ENCODE measurements at places on chromosomes 3 and 15.
A peak's percentile ranks its signal among the peaks of the same experiment; 100 is the strongest.

- DNase-seq: no peak
Measured at GRCh38 chr3:192947421-192947820, 29.8 kb upstream of the MB21D2 start.

DNA sequence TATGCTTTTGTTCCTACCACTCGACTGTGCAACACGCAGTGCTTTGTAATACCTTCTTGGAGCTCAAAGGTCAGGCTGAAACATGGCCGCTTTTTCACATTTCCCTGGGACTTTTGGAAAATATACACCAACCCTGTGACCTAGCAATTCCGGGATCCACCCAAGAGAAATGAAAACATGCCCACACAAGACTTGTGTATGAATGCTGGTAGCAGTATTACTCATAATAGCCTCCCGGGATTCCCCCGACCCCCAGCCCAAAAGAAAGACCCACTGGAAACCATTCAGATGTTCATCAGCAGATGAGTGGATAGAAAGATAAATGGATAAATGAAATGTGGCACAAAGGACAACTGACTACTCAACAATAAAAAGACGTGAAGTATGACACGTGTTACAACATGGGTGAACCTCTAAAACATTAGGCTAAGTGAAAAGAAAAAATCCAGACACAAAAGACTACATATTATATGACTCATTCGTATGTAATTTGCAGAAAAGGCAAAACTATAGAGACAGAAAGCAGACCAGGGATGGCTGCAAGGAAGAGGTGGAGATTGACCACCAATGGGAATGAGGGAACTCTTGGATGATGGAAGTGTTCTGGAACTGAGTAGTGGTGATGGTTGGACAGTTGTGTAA, 104.1 kb downstream of the PGPEP1L start:
- DNase-seq: no peak

DNA sequence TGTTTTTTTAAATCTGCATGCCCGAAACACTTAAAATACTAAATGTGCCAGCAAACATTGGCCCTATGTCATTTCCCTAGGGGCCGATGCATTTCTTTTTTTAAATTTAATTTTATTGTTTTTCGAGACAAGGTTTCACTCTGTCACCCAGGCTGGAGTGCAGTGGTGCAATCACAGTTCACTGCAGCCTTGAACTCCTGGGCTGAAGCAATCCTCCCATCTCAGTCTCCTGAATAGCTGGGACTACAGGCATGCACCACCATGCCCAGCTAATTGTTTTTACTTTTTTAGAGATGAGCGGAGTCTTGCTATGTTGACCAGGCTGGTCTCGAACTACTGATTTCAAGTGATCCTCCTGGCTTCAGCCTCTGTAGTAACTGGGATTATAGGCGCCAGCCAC, 5.5 kb downstream of the PARP9 start:
- no peak for DNase-seq

DNA sequence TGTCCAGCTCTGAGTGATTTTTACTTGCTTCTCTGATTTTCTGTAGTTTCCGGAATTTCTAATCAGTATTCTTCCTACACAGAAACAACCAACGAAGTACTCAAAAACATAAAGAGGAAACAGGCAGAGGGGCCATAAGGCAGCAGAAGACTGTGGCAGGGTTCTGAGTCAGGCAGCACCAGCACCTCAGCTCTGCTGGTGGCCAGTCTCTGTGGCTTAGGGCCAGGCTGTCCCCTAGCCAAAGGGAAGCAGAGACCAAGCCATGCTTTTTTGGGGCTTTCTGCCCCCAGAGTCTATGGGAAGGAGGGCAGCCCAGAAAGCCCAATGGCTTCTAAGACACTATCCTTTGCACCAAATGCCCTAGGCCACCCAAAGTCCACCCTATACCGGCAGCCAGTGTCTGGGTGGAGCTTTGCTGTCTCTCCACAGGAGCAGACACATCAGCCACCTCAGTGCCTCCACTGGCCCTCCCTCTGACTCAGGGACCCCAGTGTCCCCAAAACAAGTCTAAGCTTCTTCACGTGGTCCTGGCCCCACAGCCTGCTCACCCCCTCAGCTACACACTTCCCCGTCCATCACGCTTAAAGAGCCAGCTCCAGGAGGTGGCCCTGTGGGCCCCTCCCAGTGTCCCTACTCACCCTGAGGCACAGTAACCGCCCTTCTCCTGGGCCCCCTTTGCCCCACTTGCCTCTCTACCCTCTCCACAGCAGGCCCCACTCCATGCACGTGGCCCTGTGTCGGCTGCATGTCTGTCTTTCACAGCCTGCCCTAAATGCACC, 46.2 kb downstream of the CCDC12 start:
- DNase-seq: no peak

- DNase-seq: peak; percentile 79
Measured at GRCh38 chr3:125055913-125056745, at the start of gene HEG1. HEG1 (minus strand) TSS chr3:125055997; CDS start chr3:125055890, 107 bp downstream.

DNA sequence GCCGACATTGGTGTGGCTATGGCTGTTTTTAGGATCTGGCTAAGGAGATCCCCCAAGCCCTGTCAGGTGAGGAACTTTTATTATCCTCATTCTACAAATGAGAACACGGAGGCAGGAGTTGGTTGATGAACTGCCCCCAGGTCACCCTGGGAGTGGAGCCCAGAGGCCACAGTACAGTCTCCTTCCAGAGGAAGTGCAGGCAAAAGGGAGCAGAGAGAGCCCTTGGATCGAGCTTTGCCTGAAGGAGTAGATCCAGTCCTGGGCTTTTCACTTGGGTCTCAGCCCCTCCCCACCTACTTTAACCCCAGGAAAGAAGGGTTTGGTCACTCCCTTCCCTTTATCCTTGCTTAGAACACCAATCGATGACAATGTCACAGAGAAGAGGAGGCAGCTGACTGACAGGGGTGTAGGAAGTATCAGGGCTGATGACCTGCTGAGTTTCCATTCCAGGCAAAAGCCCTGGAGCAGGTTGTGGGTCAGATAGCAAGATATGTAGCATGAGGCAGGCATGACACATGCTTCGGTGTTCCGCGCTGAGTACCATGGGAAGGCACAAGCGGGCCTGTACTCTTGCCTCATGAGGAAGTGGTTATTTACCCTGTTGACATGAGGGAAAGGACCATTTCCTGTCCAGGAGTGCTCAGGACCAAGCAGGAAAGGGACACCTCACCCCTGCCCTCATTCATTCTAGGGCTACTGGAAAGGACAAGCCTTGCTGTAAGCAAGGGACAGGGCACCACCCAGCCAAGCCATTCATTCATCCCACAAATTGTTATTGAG, 5.8 kb upstream of the PLA2G4D start:
- DNase-seq: no peak

DNA sequence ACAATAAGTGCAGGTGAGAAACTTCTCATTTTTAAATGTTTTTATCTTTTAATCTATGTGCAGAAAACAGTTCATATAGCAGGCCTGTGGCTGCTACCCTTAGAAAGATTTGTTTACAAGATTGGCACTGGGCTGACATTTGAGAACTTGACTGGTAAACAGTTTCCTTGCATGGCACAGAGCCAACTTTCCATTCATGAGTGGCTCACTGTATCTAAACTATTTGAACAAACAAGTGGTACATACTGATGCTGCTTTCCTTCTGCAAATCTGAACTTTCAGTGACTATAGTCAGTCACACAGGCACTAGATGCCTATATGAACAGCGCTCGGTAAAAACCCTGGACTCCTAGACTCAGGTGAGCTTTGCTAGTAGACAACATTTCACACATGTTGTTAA, 6.3 kb upstream of the GTPBP8 start:
- peak; percentile 31 for DNase-seq

- no peak for DNase-seq
Measured at GRCh38 chr15:77063249-77063648, 7.7 kb downstream of the TSPAN3 start.

DNA sequence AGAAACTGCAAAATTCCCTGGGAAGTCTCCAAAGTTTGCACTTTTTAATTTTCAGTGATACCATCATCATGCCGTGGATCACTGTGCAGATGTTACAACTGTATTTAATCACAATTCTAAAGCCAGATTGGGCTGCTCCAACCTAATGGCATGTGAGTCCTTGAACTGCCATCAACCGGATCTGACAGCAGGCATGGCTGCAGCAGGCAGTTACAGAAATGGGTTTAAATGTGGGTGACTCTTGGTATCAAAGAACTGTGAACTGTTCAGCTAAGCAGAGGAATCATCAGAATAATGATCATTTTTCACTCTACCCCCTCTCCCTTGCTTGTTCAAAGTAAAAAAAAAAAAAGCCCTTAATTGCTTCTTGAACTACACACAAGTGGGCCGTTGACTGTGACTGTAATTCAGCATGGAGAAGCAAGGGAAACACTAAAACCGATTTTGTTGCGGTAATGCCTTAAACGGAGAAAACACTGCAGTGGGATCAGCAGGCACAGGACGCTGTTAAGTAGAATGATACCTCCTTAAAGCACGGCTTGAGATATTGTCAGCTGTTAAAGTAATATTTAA, 152.4 kb downstream of the RORA start:
- no peak for DNase-seq

DNA sequence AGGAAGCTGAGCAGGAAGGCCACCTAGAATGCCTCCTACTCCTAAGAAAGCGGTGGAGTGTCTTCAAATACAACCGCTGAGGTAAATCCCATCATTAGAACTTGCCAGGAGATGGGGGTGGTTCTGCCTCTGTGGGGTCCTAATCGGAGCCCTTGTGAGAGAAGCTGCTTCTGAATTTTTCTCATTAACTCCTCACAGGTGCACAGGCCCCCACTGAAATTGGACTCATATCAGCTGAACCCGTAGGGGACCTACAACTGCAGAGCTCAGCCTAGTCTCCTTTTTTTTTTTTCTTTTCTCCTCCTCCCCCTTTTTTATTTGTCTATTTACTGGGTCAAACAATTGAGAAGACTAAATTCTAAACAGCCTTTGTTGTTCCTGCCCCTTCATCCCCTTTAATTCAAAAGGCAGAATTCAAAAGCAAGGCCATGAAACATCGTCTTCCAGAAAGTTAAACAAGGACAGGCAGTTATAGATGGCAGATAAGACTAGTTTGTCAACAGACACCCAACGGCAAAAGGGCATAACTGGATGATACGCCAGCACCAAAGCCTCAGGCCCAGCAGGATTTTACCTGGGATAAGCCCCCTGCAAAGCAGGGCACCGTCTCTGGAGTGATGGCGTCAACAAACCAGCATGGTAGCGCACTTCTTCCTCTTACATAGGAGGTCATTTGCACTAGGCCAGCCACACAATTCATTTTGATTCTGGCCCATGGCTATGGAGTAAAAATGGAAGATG, 213.7 kb upstream of the HES1 start:
- no peak for DNase-seq

- no peak for DNase-seq
Measured at GRCh38 chr3:189626286-189626685, 4.9 kb upstream of the TP63 start.

GRCh38 chr3:191882289-191882688, 421.3 kb downstream of the PYDC2 start:
- DNase-seq: no peak

DNA sequence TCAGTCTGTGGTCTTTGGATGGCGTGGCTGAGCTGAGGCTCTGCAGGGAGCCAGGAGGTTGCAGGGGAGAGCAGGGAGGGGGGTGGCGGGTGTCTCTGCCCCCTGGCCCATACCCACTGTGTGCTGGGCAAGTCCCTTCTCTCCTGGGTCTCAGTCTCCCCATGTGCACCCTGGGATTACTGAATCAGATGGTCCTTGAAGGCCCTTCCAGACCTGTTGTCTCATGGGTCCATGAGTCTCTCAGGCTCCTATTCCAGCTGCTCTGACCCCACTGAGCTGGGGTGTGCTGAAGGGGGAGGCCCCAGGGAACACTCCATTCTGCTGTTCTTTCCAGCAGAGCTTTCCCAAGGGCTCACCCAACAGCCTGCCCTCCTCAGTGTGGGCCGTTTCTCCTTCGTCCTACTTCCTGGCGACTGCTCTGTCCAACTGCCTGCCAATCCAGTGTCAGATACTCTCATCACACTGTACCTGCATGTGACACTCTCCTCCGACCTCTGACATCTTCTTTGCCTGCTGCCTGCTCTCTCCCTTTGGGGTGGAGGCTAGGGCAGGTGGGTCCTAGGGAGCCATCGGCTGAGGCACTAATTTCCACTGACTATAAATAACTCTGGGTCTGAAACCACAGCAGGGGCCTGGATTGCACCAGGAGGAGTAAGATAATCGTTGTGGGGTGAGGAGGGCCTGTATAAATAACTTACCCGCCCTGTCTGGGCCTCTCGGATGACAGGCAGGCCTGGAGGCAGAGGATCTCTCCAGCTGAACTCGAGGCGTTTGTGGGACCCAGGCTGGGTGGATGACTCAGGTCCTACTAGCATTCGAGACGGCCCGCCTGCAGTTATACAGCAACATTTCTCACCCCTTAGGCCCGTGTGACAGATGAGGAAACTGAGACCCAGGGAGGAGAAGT, 67.1 kb downstream of the ATP2B2 start:
- DNase-seq: peak; percentile 33

- DNase-seq: no peak
Measured at GRCh38 chr15:85282504-85283115, 97.8 kb upstream of the AKAP13 start.

GRCh38 chr3:129656659-129657247, 50.3 kb upstream of the PLXND1 start:
- DNase-seq: no peak

GRCh38 chr15:51335538-51336410, 2.6 kb downstream of the CYP19A1 start:
- DNase-seq: no peak

DNA sequence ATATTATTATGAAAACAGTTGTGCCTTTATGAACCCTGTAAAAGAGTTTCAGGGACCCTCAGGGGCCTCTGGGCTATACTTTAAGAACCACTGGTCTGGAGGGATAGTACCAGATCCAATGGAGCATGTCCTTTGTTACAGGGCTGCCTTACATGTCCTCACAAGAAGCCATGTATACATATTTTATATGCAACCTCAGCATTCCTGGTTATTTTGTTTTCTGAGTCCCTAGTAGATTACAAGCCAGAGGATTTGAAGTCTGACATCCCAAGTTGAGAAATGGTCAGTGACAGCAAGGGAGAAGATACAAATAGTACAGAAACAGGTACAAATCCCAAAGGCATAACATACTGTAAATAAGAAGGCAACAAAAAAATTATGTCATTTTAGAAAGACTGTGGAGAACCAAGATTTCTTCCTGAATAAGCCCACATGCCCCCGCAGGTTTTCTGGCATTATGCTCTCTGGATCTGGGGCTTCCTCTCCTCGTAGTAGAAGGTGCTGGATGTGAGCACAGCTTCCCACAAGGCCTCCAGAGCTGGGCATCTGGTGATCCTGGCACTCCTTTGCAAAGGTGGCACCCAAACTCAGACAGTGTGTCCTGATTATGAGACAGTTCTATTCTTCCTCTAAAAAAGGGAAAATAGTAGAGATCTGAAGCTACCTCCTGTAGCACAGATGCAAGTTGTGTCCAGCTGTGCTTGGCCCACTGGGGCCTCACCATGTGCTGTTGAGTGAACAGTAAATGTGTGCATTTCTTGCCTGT, 114.0 kb downstream of the NR1D2 start:
- DNase-seq: no peak

GRCh38 chr3:105827959-105828358, 40.9 kb downstream of the CBLB start:
- no peak for DNase-seq

- no peak for DNase-seq
Measured at GRCh38 chr15:101114166-101114565, 137.7 kb downstream of the CHSY1 start.

GRCh38 chr3:29514170-29514569, 233.3 kb downstream of the RBMS3 start:
- no peak for DNase-seq

Data from left kidney (tissue), 8 donors.